ENCODE measurements at places on chromosomes 2 and 18.

- no peak for DNase-seq
Measured at GRCh38 chr2:78408795-78409118, 616.7 kb upstream of the REG3G start.

DNA sequence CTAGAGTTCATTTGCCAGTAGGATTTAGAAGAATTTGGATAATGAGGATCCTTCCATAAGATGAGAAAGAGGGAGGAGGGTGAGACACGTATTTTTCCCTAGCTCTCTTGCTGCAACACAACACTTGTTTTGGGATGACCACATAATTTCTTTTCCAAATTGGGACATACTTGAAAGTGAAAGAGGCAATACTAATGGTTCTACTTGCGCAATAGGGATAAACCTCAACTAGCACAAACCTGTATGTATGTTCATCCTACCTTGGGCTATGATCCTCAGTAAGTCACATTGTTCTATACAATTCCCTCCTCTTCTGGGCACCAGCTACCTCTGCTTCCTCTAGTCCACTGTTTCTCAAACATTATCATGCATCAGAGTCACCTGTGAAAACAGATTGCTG lies 1208.8 kb upstream of the LRRTM1 start:
- no peak for DNase-seq

DNA sequence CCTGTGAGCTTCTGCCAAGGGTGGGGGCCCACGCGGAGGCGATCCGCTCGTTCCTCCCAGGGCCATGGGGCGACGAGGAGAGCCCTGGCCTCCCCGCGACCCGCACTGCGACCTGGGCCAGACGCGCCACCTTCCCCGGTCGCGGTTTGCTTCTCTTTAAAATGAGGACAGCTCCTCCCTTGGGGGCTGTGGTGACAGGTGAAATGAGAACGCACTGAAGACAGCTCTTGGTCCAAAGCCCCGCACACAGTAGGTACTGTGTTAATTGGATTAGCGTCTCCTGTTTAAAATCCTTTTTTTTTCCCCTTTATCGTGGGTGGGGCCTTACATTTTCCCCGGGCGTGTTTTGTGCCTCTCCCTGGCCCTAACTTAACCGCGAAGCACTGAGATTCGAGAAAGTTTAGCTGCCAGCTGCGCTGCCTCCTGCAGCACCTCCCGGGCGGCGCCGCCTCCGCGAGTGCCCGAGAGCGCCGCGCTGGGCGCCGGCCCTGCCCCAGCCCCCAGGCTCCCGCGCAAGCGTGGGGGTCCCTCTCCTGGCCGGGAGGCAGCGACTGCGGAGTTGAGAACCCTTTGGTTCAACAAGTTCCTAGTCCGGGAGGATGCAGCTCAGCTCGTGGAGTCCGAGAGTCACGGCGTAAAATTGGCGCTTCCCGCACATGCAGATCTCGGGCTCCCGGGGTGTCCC lies 1.1 kb downstream of the HPCAL1 start:
- DNase-seq: no peak

GRCh38 chr18:67517444-67517765 lies 885 bp upstream of the DSEL start:
- DNase-seq: no peak

DNA sequence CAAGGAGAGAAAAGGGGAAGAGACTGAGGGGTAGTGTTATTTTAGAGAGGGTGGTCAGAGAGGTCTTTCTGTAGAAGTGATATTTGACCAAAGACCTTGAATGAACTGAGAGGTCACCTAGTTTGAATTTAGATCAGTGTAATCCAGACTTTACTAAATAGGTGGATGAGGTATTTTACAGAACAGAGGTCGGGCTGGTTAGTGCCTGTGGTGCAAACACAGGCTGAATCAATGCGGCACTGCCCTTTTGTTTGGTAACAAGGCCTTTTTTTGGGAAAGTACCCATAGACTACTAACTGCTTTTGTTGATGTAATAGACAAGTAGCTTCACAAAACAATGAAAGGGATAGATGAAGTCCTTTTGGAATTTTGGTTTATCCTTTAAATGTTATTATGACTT lies 15.9 kb downstream of the RAPGEF4 start:
- DNase-seq: no peak

- no peak for DNase-seq
Measured at GRCh38 chr2:28276076-28276618, 116.5 kb upstream of the FOSL2 start.

- no peak for DNase-seq
Measured at GRCh38 chr2:104616856-104617255, 237.1 kb upstream of the POU3F3 start.

DNA sequence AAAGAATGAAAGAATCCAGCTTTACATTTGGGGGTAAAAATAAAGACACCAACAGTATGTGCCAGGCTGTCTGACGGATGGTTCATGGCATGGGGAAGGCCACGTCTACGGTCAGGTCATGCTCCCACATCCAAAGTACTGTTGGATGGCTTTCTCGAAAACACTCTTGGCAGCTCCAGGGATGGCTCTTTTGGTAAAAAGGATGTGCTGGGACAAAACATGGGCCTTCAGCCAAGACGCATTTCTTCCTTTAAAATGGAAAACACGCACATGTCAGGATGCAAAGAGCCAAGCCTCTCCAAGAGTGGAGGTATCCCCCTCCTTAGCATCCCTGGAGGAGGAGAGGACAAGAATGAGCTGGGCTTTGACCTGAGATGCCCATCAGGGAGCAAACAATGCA lies 376.5 kb upstream of the KLHL29 start:
- DNase-seq: no peak

DNA sequence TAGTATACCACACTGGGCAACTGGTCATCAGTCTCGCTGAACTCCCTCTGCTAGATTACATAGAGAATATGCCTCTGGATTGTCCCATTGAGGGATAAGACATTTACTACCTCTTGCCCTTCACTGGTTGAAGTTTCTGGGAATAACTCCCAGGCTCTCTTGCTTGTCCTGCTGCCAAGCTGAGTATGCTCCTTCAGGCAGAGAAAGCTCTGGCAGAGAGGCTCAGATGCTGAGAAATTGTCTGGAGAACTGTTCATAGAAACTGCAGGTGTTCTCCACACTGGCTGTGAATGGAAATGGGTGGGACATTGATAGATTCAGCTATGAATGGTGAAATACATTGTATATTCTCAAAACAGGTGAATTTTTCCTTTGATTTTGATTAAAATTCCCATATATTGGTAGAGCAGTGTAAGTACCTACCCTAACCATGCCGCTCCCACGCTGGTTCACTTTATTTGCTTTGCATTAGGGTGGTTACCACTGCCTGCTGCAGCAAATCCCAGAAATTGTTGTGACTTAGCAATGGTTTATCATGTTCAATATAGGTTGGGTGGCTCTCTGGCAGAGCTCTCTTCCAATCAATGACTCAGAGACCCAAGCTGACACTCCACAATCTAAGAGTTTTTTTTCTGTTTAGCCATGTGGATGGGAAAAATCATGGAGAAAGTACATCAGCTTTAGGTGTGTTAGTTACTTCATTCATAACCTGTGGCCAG lies 36.7 kb downstream of the FAM117B start:
- DNase-seq: no peak

DNA sequence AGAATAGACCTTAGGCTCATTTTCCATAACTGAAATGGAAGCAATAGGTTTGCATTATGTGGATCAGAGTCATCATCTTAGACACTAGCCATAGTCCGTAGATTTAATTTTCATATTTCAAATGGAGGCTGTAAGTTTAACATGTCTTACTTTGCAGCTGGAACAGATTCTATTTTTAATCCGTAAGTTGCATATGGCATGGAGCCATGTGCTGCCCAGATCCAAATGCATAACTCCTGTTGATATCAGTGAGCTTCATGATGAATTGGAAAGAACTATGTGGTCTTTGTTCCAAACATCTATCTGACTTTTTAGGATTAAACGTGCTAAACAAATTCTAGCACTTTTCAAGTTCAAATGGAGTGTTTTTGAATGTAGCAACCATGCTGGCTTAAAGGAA lies 43.4 kb downstream of the MEIS1 start:
- DNase-seq: no peak

DNA sequence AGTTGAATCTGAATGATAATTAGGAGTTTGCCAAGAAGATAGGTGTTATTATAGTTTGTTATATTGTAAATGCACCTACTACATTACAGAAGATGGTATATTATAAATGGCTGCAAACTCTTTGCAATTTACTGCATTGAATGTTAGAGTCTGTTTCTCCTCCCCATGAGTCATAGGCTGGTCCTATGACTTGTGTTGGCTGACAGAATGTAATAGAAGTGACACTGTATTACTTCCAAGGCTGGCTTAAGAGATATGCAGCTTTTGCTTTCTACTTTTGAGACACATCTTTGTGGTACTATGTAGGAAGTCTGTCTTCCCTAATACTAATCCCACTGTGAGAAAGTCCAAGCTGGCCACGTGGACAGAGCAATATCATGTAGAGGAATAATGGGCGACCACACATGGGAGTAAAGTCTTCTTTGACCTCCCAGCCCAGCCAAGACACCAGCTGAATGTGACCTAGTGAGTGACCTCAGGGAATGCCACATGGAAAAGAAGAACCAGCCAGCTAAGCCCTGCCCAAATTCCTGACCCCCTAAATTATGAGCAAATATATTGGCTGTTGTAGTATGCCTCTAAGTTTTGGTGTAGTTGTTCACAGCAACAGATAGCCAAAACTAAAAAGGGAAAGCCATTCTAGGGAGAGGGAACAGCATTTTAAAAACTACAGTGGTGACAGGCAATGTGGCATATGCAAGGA lies 6.8 kb upstream of the DDX1 start:
- no peak for DNase-seq

DNA sequence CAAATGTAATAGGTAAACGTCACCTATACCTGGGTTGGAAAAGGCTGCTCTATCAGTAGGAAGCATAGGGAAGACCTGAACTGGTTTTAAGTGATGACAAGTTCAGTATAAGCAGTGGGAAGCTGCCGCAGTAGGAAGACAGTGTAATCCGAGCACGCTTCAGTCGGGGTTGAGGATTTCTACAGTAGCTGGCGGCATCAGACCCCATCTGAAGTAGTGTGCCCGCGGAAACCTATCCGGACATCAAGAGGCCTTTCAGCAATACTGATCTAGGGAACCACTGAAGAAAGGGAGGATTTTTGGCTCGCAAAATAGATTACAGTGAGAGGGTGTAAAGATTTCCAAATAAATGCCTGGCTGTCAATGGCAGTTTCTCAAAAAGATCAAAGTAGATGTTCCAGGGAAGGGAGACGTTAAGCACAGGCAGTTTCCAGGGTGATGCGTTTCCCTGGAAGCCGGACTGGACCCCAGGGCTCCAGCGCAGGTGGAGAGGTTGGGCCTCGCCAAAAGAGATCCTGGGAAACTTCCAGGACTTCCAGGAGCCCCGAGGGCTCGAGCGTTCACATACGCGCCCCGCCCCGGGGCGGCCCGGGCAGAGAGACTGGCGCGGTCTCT lies 5.3 kb downstream of the LOXL3 start:
- no peak for DNase-seq
